ENCODE measurements at places on chromosomes 3 and 15.

DNA sequence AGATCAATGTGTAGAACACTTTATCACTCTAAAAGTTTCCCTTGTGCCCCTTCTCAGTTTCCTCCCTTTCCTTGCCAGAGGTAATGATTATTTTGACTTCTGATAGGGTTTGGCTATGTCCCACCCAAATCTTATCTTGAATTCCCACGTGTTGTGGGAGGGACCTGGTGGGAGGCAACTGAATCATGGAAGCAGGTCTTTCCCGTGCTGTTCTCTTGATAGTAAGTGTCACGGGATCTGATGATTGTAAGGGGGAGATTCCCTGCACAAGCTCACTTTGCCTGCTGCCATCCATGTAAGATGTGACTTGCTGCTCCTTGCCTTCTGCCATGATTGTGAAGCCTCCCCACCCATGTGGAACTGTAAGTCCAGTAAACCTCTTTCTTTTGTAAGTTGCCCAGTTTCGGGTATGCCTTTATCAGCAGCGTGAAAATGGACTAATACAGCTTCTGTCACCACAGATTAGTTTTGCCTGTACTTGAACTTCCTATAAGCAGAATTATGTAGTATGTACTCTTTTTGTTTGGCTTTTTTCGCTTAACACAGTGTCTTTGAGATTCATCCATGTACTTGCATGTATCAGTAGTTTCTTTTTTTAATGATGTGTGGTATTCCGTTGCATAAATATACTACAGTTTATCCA, 7.2 kb downstream of the FEM1B start:
- DNase-seq = no peak

DNA sequence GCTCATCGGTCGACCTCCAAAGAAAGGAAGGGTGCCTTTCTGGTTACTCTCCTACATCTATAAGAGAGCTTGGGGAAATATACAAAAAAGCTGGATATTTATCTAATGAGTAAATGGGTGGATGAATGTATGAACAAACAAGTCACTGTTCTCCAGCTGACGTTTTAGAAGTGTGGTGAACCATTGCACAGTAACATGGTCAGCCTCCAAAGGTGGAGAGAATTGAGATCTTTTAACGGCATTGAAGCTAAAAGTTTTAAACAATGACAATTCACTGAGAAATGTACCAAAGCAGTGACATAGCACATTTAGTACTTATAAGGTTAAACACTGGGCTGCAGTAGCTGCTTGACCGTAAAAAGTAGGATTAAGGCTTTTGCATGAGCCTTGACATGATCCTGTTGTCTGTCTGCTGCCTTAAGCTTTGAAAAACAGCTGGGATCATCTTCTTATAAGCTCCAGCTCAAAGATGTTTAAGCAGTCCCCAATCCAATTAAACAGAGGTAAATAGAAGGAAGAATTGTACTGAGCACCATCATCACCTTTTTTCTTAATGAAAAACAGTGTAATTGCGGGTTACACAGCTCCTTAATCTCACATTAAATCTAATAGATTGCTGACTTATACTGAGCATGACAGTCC, 222.9 kb downstream of the WDR72 start:
- no peak for DNase-seq

- no peak for DNase-seq
These were observed 77.9 kb downstream of the PCSK6 start for GRCh38 chr15:101411581-101411980.

DNA sequence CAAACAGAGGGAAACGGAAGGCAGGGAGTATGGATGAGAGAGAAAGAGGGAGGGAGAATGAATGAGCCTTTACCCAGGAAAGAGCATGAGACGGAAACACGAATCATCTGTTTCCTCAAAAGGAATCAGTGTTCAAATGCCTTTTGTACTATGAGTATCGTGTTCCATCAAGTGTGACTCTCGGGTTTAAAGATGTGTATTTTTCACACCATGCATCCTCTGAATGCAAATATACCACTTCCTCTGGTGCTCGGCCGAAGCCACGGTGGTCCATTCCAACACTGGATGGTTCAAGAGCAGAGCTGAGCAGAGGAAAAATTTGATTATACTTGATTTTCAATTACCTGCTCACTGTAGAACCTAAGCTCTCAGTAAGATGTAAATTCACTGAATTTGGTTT, 505.1 kb downstream of the MECOM start:
- no peak for DNase-seq

- no peak for DNase-seq
These were observed 859 bp downstream of the RORA start for GRCh38 chr15:61227950-61228936.

- DNase-seq = no peak
These were observed 61.7 kb upstream of the LRRN1 start for GRCh38 chr3:3737531-3737930.

GRCh38 chr3:134644731-134645514, 5.9 kb downstream of the KY start:
- no peak for DNase-seq

- no peak for DNase-seq
These were observed 225.9 kb downstream of the ITPR1 start for GRCh38 chr3:4719046-4719501.

DNA sequence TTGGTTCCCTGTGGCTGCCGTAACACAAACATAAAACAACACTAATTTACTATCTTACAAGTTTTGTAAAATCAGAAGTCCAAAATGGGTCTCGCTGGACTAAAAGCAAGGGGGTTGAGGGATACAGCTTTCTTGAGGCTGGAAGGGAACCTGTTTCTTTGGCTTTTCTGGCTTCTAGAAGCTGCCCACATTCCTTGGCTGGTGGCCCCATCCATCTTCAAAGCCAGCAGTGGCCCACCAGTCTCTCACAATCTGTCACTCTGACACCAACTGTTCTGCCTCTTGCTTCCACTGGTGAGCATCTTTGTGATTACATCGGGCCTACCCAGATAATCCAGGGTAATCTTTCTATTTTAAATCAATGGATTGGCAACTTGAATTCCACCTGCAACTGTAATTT, 1.1 kb upstream of the ANPEP start:
- DNase-seq = no peak

GRCh38 chr15:87954793-87955192, 301.7 kb downstream of the NTRK3 start:
- no peak for DNase-seq

GRCh38 chr3:150757768-150758167, 5.2 kb downstream of the SIAH2 start:
- no peak for DNase-seq

GRCh38 chr3:39133093-39133490, 20.3 kb downstream of the CSRNP1 start:
- no peak for DNase-seq

- DNase-seq = no peak
These were observed 323.7 kb upstream of the CTNNB1 start for GRCh38 chr3:40875581-40875980.

GRCh38 chr3:102004561-102004960, 155.2 kb downstream of the NFKBIZ start:
- no peak for DNase-seq

GRCh38 chr3:52121813-52122212, 32.4 kb downstream of the POC1A start:
- peak; percentile 59 for DNase-seq

DNA sequence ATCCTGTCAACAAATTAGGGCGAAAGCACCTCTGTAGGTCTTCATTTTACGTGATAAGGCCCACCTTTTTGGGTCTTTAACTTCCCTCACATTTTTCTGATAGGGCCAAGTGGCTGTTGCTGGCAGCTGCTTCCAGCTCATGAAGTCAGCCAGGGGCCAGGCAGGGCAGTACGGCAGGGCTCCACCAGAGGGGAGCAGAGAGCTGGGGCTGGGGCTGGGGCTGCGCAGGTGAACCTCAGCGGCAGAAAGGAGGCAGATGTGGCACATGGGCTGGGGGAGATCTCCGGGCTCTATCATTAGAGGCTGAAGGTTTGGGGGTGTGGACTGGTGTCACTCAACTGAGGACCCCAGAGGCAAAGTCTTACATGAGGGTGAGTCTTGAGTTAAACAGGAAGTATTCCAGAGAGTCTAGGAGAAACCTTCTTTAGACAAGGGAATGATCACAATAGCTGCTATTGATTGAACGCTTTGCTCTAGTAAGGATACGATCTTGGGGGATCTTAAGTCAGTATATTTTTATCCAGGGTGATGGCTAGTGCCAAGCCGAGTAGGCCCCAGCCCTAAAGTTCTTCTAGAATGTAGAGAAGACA, 62.8 kb upstream of the MEX3B start:
- DNase-seq = peak; percentile 65

GRCh38 chr3:144496141-144496835, 524.7 kb downstream of the DIPK2A start:
- DNase-seq = no peak

GRCh38 chr3:129474984-129475804, 35.2 kb downstream of the IFT122 start:
- no peak for DNase-seq

DNA sequence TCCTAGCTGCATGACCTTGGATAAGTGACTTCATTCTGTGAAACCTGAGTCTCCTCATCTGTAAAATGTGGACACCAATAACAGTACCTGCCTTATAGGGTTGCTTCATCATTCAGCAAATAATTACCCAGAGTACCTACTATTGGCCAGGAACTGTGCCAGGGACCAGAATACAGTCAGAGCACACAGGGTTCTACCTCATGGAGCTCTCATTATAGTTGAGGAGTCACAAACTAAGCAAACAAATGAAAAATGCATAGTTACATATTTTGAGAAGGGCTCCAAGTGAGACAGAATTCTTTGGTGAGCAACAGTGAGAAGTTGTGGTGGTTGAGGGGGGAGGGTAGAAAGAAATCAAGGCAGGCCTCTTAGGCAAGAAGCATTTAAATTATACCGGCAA, 308.6 kb upstream of the WNT5A start:
- DNase-seq = no peak

DNA sequence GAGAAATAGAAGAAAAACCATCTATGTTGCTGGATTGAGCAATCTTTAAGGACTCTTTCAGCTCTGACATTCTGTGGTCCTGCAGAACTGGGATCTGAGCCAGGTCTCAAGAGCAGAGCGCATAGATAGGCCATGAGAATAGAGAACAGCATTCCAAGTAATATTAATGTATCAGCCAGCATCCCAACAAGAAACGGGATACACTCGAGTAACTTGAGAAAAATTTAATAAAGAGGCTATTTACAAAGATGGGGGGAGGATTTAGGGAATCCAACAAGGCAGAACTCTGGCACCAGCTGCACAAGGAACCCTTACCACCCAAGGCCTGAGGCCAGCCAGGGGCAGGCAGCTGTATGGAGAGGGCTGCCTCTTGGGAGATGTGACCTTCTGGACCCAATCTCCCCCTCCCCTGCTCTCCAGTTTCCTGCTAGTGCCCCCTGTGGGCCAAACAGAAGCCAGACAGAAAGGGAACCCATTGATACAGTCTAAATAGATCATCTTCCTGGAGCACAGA, 8.2 kb downstream of the TMOD2 start:
- no peak for DNase-seq

GRCh38 chr3:140898340-140899180, 43.1 kb upstream of the SLC25A36 start:
- DNase-seq = peak; percentile 54

Measured in B cell (primary cell).